Activated CD4-positive, alpha-beta T cell treated with anti-CD3 and anti-CD28 coated beads for 1 hour (primary cell): ENCODE measurements at places on chromosomes 12 and 14.

GRCh38 chr12:89476232-89476631 lies 48.4 kb downstream of the GALNT4 start:
- no peak for DNase-seq

DNA sequence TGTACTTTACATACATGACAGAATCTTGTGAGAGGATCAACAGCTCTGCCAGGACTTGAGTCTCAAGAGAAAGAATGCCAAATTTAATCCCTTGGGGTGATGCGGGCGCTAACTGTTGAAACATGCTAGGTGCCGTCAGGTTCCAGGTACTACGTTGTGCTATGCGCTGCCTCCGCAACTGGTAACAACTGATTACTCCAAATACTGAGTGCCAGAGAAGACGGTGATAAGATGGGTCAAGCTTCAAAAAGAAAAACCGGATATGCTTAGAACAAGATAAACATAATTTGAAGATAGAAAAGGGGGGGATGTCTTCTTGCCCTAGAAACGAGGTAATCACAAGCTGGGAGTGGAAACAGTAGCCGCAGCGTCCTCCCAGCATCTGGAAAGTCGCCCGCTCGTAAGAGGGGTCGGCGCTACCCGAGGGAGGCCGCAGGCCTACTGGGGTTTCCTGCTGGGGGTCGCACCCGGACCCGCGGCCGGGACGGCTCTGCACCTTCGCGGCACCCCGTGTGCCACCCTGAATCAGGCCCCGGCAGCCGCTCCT lies 678 bp downstream of the ZBTB25 start:
- no peak for DNase-seq

- no peak for DNase-seq
Observed at GRCh38 chr12:95624589-95624988, 73.3 kb upstream of the USP44 start.

GRCh38 chr12:93027041-93027440 lies 97.9 kb upstream of the EEA1 start:
- DNase-seq, result no peak

DNA sequence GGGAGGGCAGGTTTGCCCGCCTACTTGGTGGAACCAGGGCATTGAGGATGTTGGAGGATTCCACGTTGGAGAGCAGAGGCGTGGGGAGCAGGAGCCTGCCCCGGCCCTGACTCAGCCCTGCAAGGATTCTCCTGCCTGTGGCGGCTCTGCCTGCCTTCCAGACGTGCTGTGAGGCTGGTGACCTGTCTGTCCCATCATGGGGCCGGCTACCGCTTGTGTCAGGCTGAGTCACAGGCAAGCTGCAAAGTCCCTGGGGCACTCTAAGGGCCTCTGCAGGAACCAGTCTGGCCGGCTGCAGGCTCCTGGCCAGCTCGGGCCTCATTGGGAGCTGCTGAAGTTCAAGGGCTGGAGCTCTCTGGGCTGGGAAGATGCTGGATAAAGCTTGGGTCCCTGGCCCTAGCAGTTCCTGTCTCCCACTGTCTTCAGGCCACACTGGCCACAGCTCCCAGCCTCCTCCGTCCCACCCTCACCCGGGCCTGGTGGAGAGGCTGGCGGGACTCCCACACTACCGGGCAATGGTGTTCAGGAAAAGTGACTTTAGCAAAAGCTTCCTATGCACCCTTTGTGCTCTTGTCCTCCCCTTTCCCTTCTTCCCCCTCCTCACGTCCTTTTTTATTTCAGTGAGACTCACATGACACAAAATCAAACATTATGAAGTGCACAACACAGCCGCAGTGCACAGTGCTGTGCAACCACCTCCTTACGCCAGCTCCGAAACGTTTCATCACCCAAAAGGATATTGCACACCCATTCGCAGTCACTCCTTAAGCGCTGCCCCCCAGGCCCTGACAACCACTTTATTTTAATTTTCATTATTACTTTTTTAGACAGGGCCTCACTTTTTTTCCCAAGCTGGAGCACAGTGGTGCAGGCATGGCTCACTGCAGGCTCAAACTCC lies 22.0 kb upstream of the ULK1 start:
- no peak for DNase-seq

DNA sequence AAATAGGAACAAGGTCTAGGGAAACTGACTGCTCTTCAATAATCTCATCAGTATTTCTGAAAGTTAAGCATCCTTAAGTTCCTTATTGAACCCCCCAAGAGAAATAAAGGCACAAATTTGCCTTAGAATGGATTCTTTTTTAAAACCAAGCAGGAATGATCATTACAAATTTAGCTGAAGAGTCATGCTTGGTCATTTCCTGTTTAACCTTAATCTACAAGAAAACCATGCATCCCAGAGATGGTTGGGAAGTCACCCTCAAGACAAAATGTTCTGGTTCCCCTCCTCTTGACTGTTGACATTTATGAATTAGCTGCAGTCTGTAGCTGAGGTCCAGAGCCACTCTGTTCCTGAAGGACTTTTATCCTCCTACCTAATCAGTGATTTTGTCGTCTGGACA lies 291.8 kb upstream of the G2E3 start:
- DNase-seq, result no peak

DNA sequence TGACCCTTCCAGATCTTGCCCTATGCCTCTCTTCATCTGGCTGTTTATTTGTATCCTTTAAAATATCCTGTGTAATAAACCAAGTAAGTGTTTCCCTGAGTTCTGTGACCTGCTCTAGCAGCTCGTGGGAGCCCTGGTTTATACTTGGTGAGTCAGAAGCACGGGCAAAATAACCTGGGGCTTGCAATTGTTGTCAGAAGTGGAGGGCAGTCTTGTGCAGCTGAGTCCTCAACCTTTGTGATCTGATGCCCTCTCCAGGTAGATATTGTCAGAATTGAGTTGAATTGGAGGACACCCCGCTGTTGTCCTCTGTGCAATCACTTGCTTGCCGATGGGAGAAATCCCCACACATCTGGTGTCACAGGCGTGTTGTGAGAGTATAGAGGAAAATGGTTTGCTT lies 62.5 kb upstream of the PRICKLE1 start:
- DNase-seq, result no peak

DNA sequence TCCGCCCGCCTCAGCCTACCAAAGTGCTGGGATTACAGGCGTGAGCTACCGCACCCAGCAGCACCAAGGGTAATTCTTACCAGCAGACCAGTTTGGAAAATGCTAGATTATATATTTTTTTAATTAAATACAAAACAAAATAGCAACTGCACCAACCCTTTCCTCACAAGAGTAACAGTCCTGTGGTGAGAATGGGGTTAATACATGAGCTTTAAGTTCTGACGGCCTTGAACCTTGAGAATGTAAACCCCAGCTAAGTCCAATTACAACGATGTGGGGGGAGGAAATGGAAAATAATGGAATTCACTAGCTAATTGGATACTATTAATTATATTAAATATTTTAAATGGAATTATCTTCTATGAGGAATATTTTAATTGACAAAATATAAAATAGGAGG lies 82.3 kb downstream of the GTF2A1 start:
- DNase-seq, result no peak

DNA sequence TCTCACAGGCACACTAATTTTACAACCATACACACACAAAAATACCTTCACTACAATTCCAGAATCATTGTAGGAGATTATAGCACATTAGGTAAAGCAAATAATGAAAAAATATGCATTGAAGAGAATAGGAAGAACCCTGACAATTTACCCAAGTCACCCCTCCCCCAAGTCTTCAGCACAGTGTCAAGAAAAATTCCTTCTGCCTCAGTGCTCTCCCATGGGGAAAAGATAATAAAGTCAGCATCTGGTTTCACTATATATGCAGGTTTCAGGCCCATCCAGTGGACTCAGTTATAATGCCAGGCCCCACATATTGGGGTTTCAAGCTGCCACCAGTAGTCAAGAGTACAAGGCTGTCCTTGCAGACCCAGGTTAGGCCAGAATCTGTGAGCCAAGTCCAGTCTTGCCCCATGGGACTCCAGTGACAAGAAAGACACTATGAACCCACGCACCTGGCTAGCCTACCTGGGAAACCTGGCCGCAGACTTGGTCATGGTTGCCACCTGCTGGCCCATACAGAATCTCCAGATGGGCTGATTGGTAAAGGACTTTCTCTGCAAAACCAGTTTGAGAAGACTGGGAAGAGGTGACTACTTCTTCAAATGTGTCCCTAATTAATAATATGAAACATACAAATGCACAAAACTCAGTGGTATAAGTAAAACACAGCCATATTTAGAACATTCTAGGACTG lies 398.6 kb upstream of the FLRT2 start:
- DNase-seq, result no peak

- DNase-seq, result no peak
Observed at GRCh38 chr14:72550513-72550912, 343.4 kb downstream of the DPF3 start.

- no peak for DNase-seq
Observed at GRCh38 chr14:66174453-66174891, 311.7 kb upstream of the CCDC196 start.

- no peak for DNase-seq
Observed at GRCh38 chr12:77364400-77364799, 299.0 kb upstream of the E2F7 start.

GRCh38 chr14:32044454-32044853 lies 32.6 kb upstream of the ARHGAP5 start:
- no peak for DNase-seq

DNA sequence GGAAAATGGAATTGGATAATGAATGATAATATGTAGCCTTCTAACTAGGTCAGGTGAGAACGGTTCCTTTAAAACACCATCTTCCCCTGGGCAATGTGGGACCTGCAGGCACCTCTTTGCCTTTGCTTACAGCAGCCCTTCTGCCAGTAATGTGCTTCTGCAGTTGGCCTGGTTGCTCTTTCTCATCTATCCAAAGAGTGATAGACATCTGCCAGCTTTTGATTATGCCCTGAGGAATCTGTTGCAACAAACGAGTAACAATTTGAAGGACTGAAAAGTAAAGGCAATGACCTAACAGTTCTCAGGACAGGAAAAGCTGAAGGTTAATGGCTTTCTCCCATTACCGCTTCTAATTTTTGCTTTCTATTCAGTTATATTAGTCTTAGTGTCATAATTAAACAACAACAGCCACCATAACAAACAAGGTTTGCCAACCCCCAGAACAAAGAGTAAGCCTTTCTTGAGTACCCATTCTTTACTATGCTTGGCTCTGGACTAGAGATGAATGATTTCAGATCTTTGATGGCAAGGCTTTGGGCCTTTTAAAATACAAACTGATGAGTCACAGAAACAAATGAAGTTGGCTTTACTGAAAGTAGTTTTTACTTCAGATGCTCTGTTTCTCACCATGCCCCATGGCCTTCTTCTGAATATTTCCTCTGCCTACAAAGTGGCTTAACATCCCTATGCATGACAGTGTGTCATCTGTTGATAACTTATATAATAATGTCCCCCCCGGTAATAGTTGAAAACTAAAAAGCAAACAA lies 76.1 kb upstream of the KRR1 start:
- no peak for DNase-seq

- no peak for DNase-seq
Observed at GRCh38 chr14:32587461-32587860, 258.4 kb downstream of the AKAP6 start.

GRCh38 chr14:61153914-61154545 lies 127.1 kb downstream of the TMEM30B start:
- DNase-seq, result no peak

- DNase-seq, result no peak
Observed at GRCh38 chr12:66662179-66662578, 16.7 kb downstream of the GRIP1 start.

- no peak for DNase-seq
Observed at GRCh38 chr14:42517806-42518500, 911.3 kb downstream of the LRFN5 start.

- no peak for DNase-seq
Observed at GRCh38 chr12:1429980-1430379, 164.4 kb downstream of the FBXL14 start.

DNA sequence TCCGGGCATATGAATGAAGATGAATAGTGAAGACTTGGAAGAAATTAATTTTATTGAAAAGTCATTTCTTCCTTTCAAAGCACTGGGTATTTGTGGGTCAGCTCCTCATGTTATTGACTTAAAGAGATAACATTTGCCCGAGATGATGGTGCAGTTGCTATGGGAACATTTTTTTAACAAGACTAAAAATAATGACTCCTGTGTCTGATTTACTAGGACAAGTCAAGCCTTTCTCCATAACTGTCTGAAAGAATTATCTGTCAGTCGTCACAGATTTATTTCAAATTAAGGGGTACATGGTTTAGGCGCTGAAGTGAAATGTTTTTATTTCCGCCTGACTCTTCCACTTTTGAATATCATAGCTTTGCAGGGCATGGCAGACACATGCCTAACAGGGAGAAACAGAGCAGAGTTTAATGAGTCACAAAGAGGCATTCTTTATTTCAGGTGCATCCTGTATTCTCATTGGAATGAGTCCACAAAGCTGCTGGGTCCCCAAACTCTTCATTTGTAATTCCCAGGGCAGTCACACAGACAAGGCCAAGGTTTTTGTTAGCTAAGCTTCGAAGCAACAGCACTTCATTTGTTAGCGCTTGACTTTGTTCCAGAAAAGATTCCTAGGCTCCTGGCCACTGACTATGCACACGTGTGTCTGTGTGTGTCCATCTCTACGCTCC lies 4.3 kb upstream of the GPHB5 start:
- no peak for DNase-seq

GRCh38 chr14:42480255-42480654 lies 873.6 kb downstream of the LRFN5 start:
- DNase-seq, result no peak

DNA sequence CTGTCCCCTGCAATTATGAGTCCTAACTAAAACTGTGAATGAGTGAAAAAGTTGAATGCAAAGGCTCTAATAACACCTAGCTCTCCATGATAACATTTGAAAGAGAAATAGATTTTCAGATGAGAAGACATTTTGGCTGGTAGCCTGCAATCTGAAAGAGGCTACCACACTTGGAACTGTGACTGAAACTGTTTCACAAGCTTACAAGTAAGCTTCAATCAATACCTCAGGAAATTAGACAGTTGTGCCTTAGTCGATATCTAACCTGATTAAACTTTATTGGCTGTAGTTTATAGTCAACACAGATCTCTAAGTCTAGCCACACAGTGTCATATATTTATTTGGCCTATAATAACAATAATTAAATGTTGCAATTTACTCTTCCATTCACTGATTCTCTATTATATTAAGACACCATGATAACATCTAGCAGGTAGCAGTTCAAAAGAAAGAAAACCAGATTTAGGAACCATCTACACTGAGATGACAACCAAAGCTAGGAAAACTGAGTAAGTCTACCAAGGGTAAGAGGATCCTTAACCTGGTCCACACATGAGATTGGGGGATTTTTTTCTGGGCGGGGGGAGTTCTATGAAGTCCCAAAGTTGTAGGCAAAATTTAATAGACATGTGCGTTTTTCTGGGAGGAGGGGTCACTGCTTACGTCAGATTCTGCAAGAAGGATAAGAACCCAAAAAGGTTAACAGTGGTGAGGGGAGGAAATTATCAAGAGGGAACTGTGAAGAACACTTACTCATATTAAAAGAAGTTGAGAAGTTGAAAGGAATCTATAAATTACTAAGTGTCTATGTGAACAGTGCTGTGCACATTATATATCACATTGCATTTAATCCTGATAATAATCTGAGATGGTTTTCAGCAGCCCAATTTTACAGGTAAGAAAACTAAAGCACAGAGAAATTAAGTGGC lies 65.8 kb downstream of the NUMB start:
- no peak for DNase-seq

GRCh38 chr12:28817524-28817923 lies 331.6 kb upstream of the FAR2 start:
- DNase-seq, result no peak
